ENCODE measurements at places on chromosomes 3 and 15. TPM values are rescaled to one million over a fixed set of nuclear protein-coding genes. Genes with fewer than 3 reads are reported as not detected.

The CHRM5 gene
- total RNA-seq = 0.05 TPM

The TNIK gene
- total RNA-seq = 25.2 TPM

The ADGRG7 gene
- not detected for total RNA-seq

The CYP1A2 gene
- total RNA-seq = 0.13 TPM

The CEP63 gene
- 33.0 TPM for total RNA-seq

The PLS1 gene
- 1.9 TPM for total RNA-seq

The CP gene
- total RNA-seq = 0.60 TPM

The TGM5 gene
- 0.10 TPM for total RNA-seq

The KCNMB2 gene
- total RNA-seq = 4.3 TPM

The DUT gene
- 55.1 TPM for total RNA-seq

The GLDN gene
- 14.1 TPM for total RNA-seq

The PRSS50 gene
- not detected for total RNA-seq

The SH2D7 gene
- not detected for total RNA-seq

All from motor neuron (in vitro differentiated cells).